Kidney tubule cell (primary cell): ENCODE measurements at places on chromosomes 1 and 21.

GRCh38 chr1:203537806-203538464, 44.0 kb downstream of the OPTC start:
- DNase-seq: no peak

- no peak for DNase-seq
Measured at GRCh38 chr1:35642471-35642955, 1.2 kb upstream of the PSMB2 start.

GRCh38 chr1:1058921-1059493, 15.1 kb downstream of the RNF223 start:
- peak; percentile 53 for DNase-seq

DNA sequence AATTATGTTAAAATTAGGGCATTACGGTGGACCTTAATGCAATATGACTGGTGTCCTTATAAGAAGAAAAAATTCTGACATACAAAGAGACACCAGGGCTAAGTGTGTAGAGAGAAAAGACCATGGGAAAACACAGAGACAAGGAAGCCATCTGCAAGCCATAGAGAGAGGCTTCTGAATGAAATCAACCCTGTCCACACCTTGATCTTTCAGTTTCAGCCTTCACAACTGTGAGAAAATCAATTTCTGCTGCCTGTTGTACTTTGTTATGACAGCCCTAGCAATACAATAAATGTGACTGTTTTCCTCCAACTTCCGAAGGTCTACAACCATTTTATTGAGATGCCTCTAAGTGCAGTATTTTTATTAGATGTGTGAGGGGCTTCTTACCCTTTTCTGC, 1407.2 kb downstream of the MRPL39 start:
- no peak for DNase-seq

- DNase-seq: peak; percentile 69
Measured at GRCh38 chr1:243294723-243295121, 38.9 kb downstream of the SDCCAG8 start.

- DNase-seq: peak; percentile 69
Measured at GRCh38 chr1:110394493-110394820, 3.6 kb upstream of the SLC16A4 start.
